ENCODE measurements at places on chromosomes 5 and 9.
A peak's percentile ranks its signal among the peaks of the same experiment; 100 is the strongest.

DNA sequence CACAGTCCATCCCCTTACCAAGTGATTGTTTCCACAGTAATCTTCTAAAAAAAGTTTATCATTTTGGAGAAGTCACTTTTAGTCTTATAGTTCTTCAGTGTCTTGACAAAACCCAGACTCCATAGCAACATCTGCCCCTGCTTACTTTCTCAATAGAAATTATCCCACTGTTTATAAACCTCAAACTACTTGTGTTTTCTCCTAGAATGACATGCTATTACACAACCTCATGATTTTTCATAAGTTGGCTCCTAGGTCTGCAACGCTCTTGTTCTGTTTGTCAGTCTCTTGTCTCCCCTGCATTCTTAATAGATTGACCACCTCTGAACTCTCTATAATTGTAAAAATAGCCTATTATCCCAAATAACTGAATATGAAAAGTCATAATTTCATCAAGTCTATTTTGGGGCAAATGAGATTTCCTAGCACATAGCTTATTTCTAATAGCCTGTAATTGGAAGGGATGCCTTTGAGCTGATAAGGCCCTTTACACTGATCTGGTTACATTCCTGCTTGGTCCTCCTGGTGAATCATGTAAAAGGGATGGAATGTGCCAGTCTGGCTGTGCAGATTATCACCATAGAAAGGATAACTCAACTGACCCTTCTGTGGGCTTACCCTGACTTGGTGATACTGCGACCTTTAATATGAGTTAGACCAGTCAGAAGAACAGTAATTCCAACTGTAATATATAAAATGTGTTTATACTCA, 69.6 kb downstream of the CHSY3 start:
- DNase-seq: no peak
- no peaks in the 10 kb centered on the region for H3K4me1 ChIP-seq
- no peak overlapping the region for H3K27ac ChIP-seq
- no peak overlapping the region for H3K4me3 ChIP-seq
- no peaks in the 10 kb centered on the region for H3K36me3 ChIP-seq

DNA sequence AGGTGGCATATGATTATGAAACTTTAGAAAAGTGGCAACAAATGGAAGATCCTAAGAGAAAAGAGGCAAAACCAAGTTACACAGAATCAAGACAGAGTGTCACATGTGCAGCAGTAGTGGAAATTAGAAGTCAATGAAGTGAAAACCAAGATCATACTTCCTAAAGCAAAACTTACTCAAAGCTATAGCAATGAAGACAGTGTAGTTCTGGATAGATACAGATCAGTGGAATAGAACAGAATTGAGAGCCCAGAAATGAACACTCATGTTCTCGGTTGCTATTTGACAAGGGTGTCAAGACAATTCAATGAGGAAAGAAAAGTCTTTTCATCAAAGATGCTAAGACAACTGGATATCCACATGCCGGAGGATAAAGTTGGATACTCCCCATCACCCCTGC, 43.5 kb downstream of the NAA35 start:
- H3K27ac ChIP-seq: no peak overlapping the region
- no peak overlapping the region for H3K4me3 ChIP-seq
- DNase-seq: no peak
- H3K27me3 ChIP-seq: no peaks in the 10 kb centered on the region
- no peaks in the 10 kb centered on the region for H3K4me1 ChIP-seq

DNA sequence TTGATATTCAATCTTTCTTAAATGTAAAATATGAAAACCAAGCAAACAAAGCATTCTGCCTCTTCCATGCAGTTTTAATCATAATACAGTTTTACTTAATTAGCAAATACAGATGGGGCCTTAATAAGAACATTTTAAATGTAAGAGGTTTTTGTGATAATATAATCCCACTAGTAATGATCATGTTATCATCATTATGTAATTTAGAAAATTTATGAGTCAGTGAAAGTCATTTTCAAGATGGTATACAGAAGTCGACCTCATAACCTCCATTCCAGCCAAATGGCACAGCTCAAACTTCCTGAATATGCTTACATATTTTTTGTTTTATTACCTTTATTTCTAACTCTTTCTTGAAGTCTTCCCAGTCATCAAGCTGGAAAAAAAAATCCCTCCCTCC, 102.2 kb upstream of the GNA14 start:
- H3K27me3 ChIP-seq: no peaks in the 10 kb centered on the region
- peaks cover 8% of the 10 kb centered on the region for H3K36me3 ChIP-seq
- H3K4me3 ChIP-seq: no peak overlapping the region
- H3K27ac ChIP-seq: no peak overlapping the region
- H3K4me1 ChIP-seq: peaks cover 26% of the 10 kb centered on the region
- no peak for DNase-seq

DNA sequence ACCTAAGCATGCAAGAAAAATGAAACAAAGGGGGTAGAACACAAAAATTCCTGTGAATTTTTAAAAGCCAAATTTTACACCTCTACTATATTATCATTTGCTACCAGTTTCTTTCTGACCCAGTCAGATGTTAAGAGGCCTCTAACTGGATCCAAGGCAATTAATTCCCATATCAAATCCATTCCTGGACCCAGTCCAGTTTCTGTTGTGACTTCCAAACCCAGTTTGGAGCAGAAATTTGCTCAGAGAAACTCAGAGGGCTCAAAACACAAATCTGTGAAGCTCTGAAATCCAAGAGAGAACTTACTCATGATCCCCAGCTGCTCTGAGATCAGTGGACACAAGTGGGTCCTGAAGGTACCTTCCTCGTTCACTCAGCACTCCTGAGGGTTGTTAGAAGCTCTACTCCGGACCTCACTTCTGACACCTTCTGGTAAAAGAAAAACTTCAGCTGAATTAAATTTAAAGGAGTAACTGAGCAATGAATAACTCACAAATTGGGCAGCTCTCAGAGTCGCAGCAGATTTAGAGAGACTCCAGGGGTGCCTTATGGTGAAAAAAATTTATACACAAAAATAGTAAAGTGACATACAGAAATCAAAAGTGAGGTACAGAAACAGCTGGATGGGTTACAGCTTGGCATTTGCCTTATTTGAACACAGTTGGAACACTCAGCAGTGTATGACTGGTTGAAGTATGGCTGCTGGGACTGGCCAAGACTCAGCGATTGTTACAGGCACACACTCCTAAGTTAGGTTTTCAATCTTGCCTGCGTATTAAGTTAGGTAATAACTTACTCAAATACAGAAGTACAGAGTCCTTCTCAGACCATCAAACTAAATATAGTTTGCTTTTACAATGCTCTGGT, 32.4 kb downstream of the INSL4 start:
- no peak overlapping the region for H3K27ac ChIP-seq
- H3K36me3 ChIP-seq: no peaks in the 10 kb centered on the region
- no peak for DNase-seq
- H3K4me3 ChIP-seq: no peak overlapping the region
- no peaks in the 10 kb centered on the region for H3K27me3 ChIP-seq

GRCh38 chr9:37515620-37516258, 30.0 kb downstream of the POLR1E start:
- no peak overlapping the region for H3K4me3 ChIP-seq
- H3K27ac ChIP-seq: no peak overlapping the region
- DNase-seq: no peak
- H3K4me1 ChIP-seq: no peaks in the 10 kb centered on the region

DNA sequence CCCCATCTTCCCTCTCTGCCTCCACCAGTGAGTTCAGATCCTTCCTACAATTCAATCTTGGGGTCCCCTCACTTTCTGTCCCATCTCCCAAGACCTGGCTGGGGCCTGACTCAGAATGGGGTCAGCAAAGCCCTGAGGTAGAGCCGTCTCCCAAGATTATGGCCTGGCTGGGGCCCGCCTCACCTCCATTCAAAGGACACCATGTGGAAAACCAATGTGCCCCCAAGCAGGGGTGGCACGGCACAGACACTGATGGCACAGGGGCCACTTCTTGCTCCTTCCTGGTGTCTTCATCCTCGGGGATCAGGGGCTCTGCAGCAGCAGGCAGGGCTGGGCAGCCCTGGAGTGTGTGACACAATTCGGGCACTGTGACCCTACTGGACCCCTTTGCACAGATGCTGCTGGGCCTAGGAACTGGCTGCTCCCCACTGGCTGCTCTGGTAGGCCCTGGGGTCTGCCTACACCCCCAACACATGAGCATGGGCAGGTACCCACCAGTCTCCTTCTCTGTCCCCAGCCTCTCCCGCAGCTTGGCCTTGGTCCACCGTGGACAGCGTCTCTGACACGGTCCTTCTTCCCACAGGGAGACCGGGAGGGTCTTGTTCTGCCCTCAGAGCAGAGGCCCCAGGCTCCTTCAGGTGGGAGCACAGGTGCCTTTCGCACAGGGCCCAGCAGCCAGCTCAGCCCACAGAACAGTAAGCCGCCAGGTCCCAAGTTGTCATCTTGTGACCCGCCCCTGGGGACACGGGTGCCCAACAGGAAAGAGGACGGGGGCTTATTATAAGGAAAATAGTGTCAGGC, 89.5 kb downstream of the ADAMTS2 start:
- peak; percentile 60 for DNase-seq
- H3K4me1 ChIP-seq: peaks cover 5% of the 10 kb centered on the region
- peaks cover 4% of the 10 kb centered on the region for H3K27me3 ChIP-seq
- H3K4me3 ChIP-seq: no peak overlapping the region
- no peaks in the 10 kb centered on the region for H3K36me3 ChIP-seq

GRCh38 chr5:167071981-167072610, 1219.3 kb upstream of the WWC1 start:
- no peak overlapping the region for H3K4me3 ChIP-seq
- no peaks in the 10 kb centered on the region for H3K36me3 ChIP-seq
- DNase-seq: no peak
- H3K27ac ChIP-seq: no peak overlapping the region

GRCh38 chr9:82170866-82171265, 182.3 kb downstream of the SPATA31D1 start:
- H3K4me3 ChIP-seq: no peak overlapping the region
- no peak overlapping the region for H3K27ac ChIP-seq

GRCh38 chr5:136001466-136001981, 27.3 kb upstream of the TGFBI start:
- H3K36me3 ChIP-seq: no peaks in the 10 kb centered on the region
- no peak overlapping the region for H3K27ac ChIP-seq
- H3K4me1 ChIP-seq: peaks cover 49% of the 10 kb centered on the region
- no peak overlapping the region for H3K4me3 ChIP-seq
- peaks cover 35% of the 10 kb centered on the region for H3K27me3 ChIP-seq

GRCh38 chr5:168318240-168318639, 26.8 kb downstream of the WWC1 start:
- peaks cover 5% of the 10 kb centered on the region for H3K36me3 ChIP-seq
- H3K27ac ChIP-seq: peak overlapping the region; percentile 99
- no peaks in the 10 kb centered on the region for H3K27me3 ChIP-seq
- DNase-seq: no peak
- peaks cover 52% of the 10 kb centered on the region for H3K4me1 ChIP-seq
- H3K4me3 ChIP-seq: no peak overlapping the region

DNA sequence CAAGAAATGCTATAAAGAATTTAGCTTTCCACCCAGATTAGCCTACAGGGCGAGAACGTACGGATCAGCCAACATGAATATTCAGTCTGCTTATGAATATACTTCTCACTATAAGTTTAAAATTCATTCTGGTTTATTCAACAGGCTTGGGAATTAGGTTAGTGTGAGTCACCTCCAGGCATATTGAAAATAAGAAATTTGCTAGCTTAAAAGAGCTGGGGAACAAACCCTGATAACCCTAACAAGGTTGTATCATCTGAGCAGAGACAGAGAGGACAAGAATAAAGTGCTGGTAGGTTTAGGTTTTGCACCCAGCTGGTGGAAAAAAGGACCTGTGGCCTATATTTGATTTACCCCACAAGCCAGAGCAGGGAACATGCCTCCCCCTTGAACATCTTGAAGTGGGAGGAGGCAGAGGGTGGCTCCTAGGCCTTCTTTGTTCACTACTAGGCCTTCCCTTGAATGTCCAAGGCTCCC, 12.3 kb downstream of the FNBP1 start:
- no peak overlapping the region for H3K27ac ChIP-seq
- no peak overlapping the region for H3K4me3 ChIP-seq
- DNase-seq: no peak

GRCh38 chr5:164372892-164373291, 867.5 kb downstream of the MAT2B start:
- H3K4me1 ChIP-seq: no peaks in the 10 kb centered on the region
- DNase-seq: no peak
- H3K4me3 ChIP-seq: no peak overlapping the region
- no peak overlapping the region for H3K27ac ChIP-seq
- no peaks in the 10 kb centered on the region for H3K27me3 ChIP-seq
- no peaks in the 10 kb centered on the region for H3K36me3 ChIP-seq

DNA sequence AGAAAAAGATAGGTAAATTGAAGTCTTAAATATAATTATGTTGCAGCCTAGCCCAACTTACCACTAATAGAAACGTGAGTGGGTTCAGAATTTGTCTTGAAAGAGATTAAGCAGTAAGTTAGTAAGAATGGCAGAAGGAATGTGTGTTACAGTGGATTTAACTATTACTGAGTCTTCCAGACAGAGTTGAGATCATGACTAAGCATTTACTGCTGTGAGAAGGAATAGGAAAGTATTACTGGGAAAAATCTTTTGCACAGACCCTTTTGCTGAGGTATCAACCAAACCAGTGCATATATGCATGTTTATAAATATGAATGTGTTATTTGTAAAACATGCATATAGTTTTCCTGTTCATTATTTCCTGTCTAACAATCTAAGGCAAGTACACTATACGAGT, 112.8 kb upstream of the EFNA5 start:
- no peak for DNase-seq
- no peak overlapping the region for H3K27ac ChIP-seq
- H3K4me3 ChIP-seq: no peak overlapping the region
- peaks cover 6% of the 10 kb centered on the region for H3K4me1 ChIP-seq
- H3K27me3 ChIP-seq: no peaks in the 10 kb centered on the region

GRCh38 chr9:107749787-107750444, 260.3 kb upstream of the KLF4 start:
- no peaks in the 10 kb centered on the region for H3K27me3 ChIP-seq
- H3K27ac ChIP-seq: peak overlapping the region; percentile 43
- H3K4me1 ChIP-seq: peaks cover 9% of the 10 kb centered on the region
- H3K4me3 ChIP-seq: no peak overlapping the region
- H3K36me3 ChIP-seq: no peaks in the 10 kb centered on the region
- no peak for DNase-seq

DNA sequence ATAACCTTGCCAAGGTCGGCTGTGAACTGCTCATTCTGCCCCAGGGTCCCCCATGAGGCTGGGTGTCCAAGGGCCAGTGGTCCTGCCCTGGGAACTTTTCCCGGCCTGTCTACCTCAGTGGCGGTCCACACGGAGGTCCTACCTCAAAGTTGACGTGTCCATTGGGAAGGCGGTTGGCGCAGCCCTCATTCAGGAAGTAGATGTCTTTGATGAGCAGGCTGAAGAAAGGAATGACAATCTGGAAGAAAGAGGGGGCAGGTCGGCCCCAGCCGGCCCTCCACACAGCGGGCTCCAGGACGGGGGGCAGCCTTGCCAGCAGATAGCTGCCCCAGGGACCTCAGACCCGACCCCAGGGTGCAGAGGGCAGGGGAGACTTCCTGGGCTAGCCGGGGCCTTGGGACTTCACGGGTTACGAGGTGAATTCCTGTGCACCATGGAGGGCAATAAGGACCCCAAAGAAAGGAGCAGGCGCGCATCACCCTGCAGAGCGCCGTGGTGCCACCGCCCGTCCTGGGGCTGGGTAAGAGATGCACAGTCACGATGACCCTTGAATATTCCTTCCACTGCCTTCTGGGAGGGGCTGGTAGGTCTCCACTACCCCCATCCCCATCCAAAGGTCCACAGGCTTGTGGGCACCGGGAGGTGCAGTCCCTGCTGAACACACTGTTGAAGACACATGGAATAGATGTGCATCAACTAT, 42.9 kb upstream of the RNF130 start:
- H3K27ac ChIP-seq: no peak overlapping the region
- DNase-seq: no peak
- peaks cover 10% of the 10 kb centered on the region for H3K4me1 ChIP-seq
- H3K4me3 ChIP-seq: no peak overlapping the region

Measured in type B pancreatic cell (in vitro differentiated cells).